ENCODE measurements at places on chromosomes 16 and 17.
A peak's percentile ranks its signal among the peaks of the same experiment; 100 is the strongest.

DNA sequence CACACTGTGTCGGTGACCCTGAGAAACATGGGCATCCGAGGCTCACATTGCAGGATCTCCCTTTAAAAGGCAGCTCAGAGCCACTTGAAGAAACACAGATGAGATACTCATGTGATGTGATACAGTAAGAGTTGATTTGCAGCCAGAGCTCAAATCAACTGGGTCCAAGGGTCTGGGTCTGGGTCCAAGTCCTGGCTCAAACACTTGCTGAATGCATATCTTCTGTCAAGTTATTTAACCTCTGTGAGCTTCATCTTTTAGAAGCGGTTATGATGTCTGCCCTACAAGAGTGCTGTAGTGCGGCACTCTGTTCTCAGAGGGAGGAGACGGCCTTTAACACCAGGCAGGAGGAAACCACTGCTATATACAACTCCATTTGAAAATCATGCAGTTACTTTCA lies 6.4 kb downstream of the KRT38 start:
- no peak for DNase-seq

GRCh38 chr16:56795011-56795410 lies 65.1 kb downstream of the NUP93 start:
- DNase-seq: no peak

GRCh38 chr17:50060951-50061712 lies 5.2 kb downstream of the ITGA3 start:
- peak; percentile 72 for DNase-seq

GRCh38 chr16:2016407-2016922 lies 3.1 kb upstream of the NPW start:
- no peak for DNase-seq

GRCh38 chr17:2240541-2240940 lies 63.0 kb downstream of the SMG6 start:
- DNase-seq: no peak

DNA sequence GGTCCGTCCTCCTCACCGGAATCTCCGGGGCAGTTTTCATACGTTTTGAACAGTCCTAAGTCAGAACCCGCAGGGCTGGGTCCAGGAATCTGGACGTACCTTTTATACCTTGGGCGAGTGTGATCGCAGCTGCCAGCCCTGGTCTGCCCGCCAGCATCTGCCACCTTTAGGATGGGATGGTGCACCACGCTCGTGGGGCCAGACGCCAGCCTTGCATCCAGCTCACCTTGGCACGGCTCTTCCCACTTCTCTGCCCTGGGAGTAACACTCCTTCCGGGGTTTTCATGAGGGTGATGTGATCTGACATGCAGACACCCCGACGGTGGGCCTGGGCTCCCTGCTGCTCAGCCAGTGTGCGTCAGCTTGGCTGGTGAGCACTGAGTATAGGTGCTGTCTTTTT lies 66.6 kb upstream of the ZNF469 start:
- no peak for DNase-seq

DNA sequence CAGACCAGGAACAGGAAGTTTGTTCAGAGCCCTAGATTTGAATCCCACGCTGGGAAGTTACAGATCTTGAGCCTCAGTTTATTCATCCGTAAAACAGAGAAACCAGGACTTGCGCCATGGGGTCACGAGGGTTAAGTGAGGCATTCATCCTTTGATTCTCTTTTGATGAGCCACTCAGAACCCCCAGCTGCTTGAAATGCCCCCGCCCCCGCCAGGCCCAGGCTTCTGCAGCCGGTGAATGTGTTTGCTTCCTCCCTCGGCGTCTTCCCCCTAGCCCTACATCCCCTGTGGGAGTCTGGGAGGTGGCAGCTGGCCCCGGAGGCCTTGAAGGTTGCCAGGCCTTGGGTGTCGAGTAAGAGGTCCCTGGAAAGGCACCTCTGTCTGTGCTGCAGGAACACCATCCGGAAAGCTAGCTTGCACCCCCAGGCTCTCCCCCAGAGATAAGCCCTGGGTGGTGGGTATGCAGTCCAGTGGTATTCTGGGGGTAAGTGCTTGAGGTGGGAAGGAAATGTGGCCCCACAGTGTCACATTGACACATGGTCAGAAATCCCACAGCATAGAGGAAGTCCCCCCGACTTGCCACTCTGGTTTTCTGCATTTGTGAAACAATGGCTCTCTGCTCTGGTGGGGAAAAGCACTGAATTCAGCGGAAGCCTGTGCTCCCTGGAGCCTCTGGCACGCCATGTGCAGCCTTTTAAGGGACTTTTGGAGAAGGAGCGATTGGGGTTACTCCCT lies 14.9 kb downstream of the IRF8 start:
- no peak for DNase-seq

DNA sequence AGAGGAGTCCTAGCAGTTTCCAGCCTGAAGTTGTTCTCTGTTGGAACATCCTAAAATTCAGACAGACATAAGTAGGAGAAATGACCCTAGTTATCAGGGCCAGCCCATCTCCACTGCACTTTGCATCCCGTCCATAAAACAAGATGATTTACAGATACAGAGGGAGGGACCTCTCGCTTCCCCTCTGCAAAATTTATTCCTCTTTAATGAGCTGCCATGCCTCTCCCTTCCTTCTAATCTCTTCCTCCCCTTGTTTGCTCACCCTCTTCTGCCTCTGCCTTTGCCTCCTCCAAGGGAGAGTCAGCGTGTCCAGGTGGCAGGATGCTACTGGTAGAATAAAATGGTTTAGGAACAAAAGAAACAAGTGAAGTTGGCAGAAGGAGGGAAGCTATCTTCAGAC lies 351.3 kb downstream of the SOX9 start:
- no peak for DNase-seq

DNA sequence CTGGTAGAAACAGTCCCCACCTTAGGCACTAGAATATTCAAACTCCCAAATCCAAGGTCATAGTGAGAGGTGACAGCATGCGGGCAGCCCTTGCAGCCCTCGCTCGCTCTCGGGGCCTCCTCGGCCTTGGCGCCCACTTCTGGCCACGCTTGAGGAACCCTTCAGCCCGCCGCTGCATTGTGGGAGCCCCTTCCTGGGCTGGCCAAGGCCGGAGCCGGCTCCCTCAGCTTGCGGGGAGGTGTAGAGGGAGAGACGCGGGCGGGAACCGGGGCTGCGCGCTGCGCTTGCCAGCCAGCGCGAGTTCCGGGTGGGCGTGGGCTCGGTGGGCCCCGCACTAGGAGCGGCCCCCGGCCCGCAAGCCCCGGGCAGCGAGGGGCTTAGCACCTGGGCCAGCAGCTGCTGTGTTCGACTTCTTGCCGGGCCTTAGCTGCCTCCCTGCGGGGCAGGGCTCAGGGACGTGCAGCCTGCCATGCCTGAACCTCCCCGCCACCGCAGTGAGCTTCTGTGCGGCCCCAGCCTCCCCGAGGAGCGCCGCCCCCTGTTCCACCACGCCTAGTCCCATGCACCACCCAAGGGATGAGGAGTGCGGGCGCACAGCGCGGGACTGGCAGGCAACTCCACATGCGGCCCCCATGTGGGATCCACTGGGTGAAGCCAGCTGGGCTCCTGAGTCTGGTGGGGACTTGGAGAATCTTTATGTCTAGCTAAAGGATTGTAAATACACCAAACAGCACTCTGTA lies 45.0 kb downstream of the KPNA2 start:
- DNase-seq: no peak

DNA sequence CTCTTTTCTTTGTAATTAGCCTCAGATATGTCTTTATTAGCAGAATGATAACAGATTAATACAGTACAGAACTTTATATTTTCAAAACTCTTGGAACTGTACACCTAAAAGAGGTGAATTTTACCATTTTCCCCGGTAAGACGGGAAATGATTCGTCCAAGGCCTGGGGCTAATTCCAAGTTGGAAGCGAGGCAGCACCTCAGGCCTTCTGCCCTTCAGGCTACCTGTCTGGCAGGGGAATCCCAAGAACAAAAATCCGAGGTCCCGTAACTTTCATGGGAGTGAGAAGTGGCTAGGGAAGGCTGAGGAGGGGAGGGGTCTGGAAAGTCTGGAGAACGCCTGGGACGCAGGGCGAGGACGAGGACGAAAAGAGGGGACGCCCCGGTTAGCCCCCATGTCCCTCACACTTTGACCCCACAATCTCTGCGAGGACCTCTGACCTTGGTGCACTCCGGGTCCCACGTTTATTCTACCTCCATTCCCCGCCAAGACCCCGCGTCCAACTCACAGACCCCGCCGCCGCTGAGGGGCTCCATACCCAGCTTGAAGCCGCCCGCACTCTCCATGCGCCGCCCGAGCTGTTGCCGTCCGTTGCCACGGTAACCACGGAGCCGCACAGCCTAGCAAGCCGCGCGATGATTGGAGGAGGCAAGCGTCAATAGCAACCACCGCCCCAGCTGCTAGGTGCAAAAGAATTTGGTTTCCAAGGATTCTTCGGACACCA lies at the start of gene HYDIN:
Gene HYDIN (minus strand): TSS at position 601 of the 724 bp plus-strand sequence. CDS start 43,827 bp downstream, outside the sequence.
- DNase-seq: peak; percentile 96

- DNase-seq: no peak
Observed at GRCh38 chr16:77172951-77173350, 18.0 kb upstream of the MON1B start.

DNA sequence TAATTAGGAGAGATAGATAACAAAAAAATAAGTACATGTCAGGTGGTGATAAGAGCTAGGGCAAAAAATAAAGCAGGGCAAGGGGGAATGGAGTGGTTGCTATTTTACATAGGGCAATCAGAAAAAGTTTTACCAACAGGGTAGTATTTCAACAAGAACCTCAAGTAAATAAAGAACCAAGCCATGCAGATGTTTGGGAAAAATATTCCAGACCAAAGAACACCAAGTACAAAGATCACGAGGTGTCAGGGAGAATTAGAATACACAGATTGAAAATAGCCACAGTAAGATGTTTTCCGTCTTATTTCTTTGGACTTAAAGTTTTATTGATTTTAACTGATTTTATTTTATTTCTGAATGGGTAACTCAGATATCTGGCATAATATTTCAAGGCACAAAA lies 11.1 kb downstream of the SYNRG start:
- no peak for DNase-seq

DNA sequence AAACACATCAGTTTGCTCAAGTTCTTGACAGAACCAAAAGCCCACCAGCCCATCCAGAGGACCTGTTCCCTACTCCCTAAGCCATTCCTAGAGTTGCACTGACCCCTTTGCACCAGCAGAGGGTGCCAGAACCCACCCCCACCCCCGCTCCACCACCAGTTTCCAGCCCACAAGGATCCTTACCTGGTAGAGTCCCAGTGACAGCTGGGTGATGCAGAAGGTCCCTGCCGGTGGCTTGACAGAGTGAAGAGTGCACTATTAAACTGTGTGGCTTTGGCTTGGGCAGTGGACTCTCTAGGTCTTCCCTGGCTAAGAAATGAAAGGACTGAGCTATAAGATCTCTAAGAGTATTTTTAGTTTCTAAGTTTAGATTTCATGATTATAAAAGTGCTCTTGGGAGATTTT lies 73.3 kb upstream of the MTMR4 start:
- DNase-seq: peak; percentile 89

- DNase-seq: no peak
Observed at GRCh38 chr17:60443713-60444112, 21.4 kb downstream of the CHCT1 start.

GRCh38 chr17:37064956-37065355 lies 116.2 kb downstream of the AATF start:
- DNase-seq: no peak

GRCh38 chr17:69729944-69730343 lies 315.4 kb downstream of the MAP2K6 start:
- DNase-seq: no peak

DNA sequence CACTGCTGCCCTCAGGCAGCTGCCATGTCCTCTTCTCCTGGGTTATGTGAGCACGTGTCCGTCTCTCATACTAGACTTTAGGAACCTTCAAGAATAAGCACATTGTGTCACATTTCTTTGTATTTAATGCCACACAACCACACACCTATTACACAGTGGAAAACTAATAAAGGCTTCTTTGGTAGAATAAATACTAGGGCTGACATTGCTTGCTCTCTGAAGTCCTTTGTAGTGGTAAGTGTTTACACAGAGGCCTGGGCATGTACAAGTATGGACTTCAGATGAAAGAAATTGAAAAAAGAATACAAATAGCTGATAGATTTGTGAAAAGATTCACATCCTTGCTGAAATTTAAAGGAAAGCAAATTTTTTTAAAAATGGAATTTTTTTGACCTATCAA lies 188.1 kb upstream of the CCL2 start:
- no peak for DNase-seq

DNA sequence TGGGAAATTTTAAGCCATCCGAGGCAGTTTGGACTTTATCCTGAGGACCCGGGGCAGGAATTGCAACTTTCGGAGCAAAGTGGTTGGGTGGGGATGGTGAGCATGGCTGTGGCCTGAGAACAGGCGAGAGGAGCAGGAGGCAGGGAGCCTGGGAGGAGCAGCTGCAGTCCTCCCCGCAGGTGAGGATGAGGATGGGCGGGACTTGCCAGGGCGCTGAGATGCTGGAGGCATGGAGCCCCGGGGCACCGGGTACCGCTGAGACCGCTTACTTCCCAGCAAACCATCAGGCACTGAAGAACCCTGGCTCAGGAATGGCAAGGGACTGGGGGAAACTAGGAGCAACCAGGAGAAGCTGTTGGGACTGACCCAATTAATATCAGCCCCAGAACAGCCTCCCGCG lies 210.8 kb downstream of the GSG1L start:
- DNase-seq: no peak

DNA sequence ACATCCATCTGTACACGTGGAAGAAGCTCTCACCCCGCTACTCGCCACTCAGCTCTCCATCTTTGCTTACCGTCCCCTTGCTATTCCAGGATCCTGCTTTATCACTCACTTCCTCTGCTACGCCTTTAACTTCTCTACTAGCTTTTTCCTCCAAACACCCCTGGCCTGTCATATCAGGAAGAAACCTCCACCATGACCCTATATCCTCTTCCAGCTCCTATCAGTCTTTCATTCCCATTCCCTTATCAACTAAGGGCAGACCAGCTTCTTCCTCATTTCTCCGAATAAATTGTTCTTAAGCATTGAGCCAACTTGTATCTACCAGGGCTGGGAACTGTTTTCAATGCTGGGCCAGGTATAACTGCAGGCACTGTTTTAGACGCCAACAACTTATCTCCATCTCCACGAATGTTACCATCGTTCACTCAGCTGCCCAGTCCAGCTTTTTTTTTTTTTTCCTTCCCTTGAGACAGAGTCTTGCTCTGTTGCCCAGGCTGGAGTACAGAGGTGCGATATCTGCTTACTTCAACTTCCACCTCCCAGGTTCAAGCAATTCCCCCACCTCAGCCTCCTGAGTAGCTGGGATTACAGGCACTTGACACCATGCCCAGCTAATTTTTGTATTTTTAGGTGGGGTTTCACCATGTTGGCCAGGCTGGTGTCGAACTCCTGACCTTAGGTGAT lies 4.3 kb downstream of the IQCK start:
- no peak for DNase-seq

DNA sequence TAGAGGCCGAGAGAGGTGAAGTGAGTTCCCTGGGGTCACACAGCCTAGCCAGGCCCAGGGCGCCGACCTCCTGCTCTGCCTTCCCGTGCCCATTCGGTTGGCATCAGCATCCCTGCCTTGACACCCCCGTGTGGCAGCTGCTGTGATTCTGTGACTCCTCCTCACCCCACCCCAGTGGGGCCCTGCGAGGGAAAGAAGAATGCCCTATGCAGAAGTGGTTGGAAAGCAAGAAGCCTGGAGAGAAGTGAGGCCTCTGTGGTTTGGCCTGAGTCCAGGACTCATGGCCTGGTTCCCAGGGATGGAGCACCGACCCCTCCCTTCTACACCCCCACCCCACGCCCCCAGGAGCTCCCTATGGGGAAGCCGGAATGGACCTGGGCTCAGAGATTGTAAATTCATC lies 296.2 kb downstream of the SEC14L1 start:
- DNase-seq: peak; percentile 51

- no peak for DNase-seq
Observed at GRCh38 chr17:74192950-74193781, 10.3 kb upstream of the RPL38 start.
